Daoy (cell line): ENCODE measurements at places on chromosomes 2 and 18. TPM values are rescaled to one million over a fixed set of nuclear protein-coding genes. Genes with fewer than 3 reads are reported as not detected.
A peak's percentile ranks its signal among the peaks of the same experiment; 100 is the strongest.

DNA sequence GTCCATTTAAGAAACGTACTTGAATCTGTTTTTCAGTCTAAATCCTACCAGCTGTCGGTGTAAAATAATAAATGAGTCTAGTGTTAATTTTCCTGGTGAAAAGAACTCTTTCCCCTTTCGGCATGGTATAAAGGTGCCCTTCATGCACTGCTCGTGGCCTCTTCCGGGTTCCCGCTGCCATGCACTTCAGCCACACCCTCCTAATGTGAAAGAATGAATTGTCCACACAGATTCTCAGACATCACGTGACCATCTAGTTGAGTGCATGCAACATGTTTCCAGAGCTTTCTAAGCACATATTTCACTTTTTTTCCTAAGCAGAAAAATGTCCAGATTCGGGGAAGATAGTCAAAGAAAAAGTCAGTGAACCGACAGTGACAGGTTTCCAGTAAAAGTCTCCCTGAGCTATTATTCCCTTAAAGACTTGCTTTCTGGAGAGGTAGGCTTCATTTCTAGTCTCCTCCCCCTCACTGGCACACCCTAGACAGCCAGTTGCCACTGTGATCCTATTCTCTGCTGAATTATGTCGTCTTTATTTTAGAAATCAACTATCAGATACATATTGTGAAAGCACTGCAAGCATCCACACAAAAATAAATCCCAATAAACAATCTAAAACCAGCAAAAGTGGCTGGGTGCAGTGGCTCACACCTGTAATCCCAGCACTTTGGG is 65.9 kb upstream of the RPL31 start:
- no peak for DNase-seq

- peak; percentile 31 for DNase-seq
Measured at GRCh38 chr2:132374551-132374950, 42.1 kb upstream of the GPR39 start.

- no peak for DNase-seq
Measured at GRCh38 chr2:121232626-121233265, 52.3 kb downstream of the TFCP2L1 start.

DNA sequence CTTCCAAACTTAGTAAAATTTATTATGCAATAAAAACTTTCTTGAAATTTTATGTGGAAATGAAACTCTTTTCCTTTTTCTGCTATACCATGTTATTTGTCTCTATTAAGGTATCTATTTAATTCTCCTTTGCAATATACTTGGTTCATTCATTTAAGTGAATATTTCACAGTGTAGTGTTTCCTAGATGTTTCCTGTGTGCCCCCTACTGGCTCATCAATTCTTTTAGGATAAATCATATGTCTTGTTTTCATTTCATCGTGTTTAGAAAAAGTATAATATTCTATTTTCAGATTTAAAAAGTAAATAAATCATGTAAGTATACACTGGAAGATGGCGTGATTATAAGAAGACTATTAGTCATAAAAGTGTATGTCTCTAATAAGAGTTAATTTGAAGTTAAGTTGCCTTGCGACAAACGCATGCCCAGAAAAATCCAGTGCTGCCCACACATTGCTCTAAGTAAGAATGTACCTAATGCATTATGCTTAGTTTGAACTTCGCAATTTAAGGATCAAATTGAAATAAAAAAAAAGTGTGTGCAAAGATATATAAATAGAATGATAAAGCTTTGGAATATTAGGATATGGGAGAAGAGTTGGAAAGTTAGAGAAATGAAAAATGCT is 525.4 kb downstream of the KCNJ3 start:
- no peak for DNase-seq

- no peak for DNase-seq
Measured at GRCh38 chr2:190425221-190425866, 17.2 kb downstream of the MFSD6 start.

The SCYGR7 gene
- not detected in 2 replicates for total RNA-seq

The DNAJC27 gene
- 2.3 and 6.2 TPM in 2 replicates for total RNA-seq
